A673 (cell line): ENCODE measurements at places on chromosomes 5 and 9. TPM values are rescaled to one million over a fixed set of nuclear protein-coding genes. Genes with fewer than 3 reads are reported as not detected.

DNA sequence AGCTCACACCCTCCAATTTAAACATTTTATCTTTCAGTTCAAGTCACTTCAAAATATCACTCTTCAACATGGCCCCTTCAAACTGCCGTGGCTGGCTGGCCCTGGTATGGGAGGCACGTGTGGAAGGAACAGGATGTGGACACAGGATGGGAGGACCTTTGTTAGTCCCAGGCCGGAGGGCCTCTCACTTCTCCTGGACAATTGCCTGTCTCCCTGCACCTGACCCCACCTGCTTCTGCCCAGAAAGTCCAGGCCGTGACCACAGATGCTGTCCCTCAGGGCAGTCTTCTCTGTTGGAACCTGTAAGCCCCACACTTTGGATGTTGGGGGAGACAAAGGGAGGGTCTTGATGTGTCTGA is 19.4 kb downstream of the AMBP start:
- DNase-seq, result no peak

Gene UGT3A2
- 528 and 529 TPM in 2 replicates for total RNA-seq

Gene ABL1
- total RNA-seq, result 78.6 and 81.3 TPM in 2 replicates

DNA sequence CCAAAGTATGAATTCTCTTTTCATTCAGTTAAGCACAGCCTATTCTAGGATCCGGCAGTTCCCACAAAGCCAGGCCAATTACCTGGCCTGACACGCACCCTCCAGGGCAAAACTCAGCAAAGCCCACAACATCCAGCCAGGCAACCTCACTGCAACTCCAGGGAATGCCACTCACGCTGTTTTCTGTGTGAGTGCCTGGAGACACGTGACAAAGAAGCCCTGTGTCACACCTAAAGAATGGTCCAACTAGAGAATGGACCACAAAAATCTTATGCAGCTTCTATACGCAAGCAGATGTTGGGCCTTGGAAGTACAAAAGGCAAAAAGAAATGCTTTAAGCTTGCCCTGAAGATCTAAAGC is 20.2 kb downstream of the RETREG1 start:
- no peak for DNase-seq

GRCh38 chr5:142671801-142672200 is 14.1 kb downstream of the FGF1 start:
- DNase-seq, result no peak

Gene ANKRD34B
- not detected in 2 replicates for total RNA-seq

Gene SPINK7
- not detected in 2 replicates for total RNA-seq

GRCh38 chr5:135710045-135710675 is 124.3 kb upstream of the SLC25A48 start:
- DNase-seq, result peak; percentile 91

DNA sequence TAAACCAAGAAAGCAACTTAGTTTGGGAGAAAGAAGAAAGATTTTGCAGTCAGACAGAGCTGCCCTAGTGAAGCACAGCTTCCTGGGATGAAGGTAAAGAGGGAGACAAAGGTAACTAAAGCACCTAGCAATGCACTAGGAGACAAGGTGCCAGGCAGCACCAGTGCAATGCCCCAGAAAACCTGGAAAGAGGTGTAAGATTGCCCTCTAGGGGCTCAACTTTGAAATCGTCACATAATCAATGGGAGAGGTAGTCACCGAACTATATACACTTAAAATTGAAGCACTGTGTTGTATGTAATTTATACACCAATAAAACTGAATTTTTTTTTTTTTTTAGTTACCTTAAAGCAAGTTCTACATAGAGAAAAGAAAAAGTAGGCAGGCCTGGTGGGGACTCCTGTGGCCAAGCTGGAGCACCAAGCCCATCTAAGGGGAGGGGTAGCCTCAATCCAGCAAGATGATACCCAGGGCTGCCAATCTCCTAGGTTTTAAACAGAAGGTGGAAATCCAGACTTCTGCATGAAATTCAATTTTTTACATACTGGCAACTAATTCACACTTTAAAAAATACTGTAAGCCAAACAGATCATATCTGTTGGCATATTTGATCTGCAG is 48.2 kb downstream of the CDK5RAP2 start:
- peak; percentile 33 for DNase-seq

Gene ADAMTSL2
- 0.06 TPM in 1 of 2 replicates, not detected in the other for total RNA-seq

DNA sequence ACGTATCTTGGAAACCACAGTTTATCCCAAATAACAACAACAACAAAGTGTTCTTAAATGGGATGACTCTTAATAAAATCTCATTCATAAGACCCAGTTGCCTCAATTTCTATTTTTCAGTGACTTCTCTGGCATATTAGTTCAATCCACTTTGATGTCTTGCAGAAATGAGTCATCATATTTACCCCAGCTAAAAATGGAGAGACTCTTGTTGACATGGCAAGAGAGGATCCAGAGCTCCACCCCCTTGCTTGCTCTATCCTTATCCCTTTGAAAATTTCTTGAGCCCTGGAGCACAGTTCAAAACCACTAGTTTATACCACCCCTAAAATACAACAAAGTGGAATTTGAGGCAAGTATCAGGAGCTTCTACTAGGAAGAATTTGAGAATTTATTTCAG is 20.8 kb downstream of the VCAN start:
- no peak for DNase-seq

Gene TMEM215
- not detected in 2 replicates for total RNA-seq

Gene PALM2AKAP2
- 5.0 and 5.7 TPM in 2 replicates for total RNA-seq

DNA sequence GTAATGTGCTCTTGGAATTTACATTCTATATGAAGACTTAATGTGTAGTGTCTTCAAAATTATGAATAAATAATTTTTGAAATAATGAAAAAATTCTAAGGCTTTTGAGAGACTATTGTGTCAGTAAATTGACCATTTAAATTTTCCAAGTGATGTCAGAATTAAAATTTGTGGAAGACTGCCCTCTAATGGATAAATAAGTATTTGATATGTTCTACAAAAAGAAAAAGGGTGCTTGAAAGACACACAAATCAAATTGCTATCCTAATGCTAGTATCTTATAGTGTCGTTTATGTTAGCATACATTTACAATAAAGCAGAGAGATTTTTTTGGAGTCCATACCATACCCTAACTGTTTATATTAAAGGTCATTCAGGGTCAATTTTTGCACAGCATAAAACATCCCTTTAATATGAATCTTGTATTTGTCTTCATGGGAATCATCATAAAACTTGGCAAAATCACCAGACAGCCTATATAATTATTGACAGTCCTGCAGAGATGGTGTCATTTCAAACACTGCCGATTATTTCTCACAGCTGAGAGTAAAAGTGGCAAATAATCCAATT is 120.8 kb upstream of the SLC27A6 start:
- DNase-seq, result peak; percentile 42

GRCh38 chr5:100518377-100518776 is 16.8 kb upstream of the FAM174A start:
- DNase-seq, result no peak
